GM04503 (cell line): ENCODE measurements at places on chromosomes 11 and 22.
A peak's percentile ranks its signal among the peaks of the same experiment; 100 is the strongest.

- no peak for DNase-seq
Observed at GRCh38 chr11:120563703-120564572, 52.4 kb downstream of the GRIK4 start.

DNA sequence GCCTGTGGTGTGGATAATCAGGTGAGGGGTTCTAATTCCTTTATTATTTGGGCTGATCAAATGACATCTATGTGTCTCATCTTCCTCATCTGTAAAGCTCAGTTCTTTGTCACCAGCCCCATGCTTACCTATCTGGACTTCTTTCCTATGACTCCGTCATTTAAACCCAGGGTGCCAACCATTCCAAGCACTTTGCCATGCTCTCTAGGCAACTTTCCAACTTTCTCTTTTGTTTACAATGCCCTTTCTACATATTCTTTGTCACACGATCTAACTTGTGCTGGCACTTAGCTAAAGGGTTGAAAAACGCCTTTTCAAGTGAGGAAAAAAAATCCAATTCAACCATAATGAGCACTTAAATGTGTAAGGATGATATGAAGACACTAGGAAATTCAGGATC lies 27.9 kb downstream of the EXPH5 start:
- DNase-seq = no peak

DNA sequence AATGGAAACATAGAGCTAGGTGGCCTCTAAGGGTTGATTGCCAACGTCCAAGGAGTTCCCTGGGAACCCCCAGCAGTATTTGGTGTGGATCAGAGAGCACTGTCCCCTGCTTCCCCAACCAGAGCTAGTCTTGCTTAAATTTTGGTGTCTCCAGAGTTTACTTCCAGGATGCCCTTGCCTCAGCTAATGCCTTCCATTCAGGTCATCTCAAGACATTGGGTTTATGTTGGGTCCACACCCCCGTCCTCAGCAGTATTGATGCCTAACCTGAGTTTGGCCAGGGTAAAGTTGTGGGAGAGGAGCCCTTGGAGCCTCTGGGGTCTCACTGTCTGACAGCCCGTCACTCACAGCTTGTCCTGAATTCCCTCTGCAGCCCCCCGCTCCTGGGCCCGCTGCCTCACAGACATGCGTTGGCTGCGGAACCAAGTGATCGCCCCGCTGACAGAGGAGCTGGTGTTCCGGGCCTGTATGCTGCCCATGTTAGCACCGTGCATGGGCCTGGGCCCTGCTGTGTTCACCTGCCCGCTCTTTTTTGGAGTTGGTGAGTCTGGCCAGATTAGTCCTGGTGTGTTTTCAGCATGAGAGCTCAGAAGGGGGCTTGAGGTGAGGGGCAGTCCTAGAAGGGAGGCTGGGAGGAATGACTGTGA lies 1.4 kb downstream of the RCE1 start:
- no peak for DNase-seq

DNA sequence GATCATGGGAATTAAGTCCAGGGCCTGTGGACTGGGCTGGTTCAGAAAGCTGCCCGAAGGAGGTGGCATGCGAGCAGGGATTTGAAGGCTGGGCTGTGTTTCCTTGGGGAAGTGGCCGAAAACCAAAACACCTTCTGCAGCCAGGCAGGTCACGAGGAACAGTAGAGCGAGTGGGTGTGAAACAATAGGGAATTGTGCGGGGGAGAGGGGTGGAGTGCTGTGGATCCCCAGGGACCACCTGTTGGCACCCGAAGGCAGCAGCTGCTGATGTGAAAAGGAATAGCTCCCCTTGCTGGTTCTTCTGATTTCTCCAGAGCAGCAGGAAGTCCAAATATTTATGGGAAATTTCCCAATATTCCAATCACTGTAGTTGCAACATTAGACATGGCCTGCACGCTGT lies 24.6 kb downstream of the TP53I11 start:
- DNase-seq = no peak

GRCh38 chr11:43648888-43649287 lies 31.6 kb upstream of the HSD17B12 start:
- DNase-seq = no peak

- no peak for DNase-seq
Observed at GRCh38 chr11:89293965-89294679, 116.4 kb downstream of the TYR start.

DNA sequence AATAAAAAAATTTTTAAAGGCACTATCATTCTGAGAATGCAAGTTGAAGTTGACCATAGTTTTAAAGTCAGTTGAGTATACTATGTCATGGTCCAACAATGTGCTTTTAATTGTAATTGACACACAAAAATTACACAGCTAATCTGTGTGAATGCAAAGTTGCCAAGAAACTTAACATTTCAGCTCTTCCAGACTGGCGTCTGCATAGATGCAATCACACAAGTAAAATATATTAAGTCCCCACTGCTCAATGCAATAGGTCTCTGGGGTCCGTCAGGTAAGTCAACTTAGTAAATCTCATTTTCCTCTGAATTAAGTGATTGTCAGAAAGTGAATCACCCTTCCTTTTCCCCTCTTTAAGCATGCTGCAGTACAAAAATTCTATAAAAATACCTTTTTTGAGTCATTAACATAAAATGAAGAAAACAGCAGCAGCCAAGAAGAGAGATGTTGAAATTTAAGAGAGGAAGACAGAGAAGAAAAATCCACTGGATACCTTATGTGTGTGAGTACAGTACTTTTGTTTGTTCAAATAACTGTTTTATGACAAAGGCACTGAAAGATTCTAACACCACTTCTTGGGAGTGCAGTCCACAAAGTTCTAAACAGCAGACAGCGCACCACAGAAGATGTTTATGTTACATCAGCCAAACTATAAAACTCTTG lies 5.1 kb downstream of the FZD4 start:
- no peak for DNase-seq

DNA sequence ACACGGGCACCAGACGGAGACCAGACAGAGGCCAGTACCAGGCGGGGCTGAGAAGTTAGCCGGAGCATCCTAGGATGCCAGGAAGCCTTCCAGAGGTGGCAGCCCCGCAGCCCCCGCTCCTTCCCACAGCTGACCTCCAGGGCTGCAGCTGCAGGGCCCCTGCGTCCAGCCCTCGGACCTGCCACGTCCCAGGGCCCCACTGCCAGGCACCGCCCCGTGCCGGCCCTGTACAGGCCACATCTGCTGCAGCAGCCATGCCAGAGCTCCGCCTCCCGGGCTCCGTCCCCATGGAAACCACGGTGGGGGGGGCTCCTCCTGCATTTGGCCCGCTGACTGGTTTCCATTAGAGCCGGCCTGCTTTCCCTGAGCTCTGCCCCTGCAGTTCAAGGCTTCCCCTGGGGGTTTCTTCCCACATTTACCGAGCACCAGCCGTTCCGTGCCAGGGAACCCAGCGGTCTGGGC lies 62.5 kb upstream of the PPARA start:
- DNase-seq = no peak

- no peak for DNase-seq
Observed at GRCh38 chr11:16956538-16957153, 57.6 kb downstream of the PLEKHA7 start.

GRCh38 chr22:29704528-29705285 lies 15.1 kb upstream of the CABP7 start:
- no peak for DNase-seq

DNA sequence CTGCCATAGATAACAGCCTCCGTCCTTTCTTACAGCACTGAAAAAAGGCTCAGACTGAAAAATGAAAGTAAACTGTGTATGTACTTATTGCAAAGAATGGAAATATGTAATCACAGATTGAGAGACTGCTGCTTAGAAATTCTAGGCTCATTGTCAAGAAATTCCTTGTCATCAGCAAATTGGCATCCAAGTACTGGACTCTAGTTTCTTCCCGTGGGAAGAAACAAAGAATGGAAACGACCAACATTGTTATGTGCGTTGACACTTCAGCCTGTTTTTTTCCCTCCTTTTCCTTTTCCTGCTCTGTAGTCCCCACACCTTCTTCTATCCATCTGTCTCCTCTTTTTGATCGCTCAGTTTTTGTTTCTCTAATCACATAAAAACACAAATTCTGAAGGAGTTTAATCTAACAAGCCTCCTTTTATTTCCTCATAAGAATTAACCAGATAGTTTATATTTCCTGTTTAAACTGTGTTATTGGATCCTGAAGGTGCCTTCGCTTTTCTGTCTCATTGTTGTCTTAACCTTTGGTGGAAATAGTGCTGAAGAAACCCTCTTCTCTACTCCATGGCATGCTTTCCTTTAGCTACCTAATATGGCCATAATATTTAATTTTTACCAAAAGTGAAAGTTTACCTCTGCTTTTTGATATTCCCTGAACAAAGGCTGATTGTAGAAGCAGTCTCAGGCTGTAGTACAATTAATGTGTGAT lies 20.0 kb upstream of the CASP12 start:
- DNase-seq = peak; percentile 80

- DNase-seq = no peak
Observed at GRCh38 chr11:37849706-37850105, 1251.7 kb upstream of the RAG2 start.

GRCh38 chr22:40236131-40236665 lies 58.5 kb downstream of the TNRC6B start:
- no peak for DNase-seq

DNA sequence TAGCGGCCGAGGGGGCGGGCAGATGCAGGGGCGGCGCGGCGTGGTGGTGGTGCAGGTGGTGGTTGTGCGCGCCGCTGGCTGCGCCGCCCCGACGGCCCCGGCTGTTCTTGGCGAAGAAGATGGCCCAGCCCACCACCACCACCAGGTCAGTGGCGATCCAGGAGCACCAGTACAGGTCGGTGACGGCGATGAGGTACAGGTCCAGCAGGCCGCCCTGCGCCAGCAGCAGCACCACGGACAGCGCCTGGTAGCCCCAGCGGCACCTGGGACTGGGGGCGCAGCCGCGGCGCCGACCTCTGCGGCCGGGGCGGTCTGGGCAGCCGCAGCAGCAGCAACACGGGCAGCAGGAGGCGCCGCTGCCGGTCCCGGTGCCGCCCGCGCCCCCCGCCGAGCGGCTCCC lies 879 bp downstream of the TMEM121B start:
- DNase-seq = no peak

DNA sequence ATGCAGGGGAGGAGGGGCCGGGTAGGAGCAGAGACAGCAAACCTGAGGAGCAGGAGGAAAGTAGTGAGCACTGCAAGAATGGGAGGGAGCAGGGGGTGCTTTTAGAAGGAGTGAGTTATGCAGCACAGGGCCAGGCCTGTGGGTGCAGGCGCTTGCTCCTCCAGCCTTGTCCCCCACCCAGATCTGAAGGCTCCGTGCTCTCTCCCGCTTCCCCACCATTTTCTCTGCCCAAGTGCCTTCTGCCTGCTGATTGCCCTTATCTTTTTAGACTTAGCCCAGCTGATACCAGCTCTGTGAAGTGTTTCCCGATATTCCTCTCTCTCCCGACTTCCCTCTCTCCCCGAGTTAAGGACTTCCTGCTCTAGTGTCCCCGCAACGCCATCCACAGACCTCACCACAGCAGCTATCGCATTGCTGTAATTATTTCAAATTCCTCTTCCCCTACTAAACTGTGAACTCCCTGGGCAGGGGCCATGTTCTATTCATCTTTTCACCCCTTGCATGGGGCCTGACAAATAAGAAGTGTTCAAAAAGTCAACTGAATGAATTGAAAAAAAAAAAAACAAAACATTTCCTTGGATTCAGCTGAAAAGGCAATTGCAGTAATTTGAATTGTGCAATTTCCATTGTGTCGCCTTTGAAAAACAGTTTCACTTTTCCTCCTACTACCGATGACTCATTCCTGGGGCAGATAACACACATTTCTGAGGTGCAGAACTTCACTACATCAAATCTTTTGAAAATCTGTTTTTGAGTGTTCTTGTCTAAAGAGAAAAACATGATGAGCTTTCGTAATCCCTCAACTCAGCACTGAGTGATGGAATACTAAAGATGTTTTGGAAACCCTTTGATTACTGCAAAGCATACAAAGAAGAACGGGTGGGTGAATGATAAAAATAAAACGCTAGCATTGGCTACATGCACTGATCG lies 69.7 kb upstream of the BMAL1 start:
- DNase-seq = peak; percentile 77

DNA sequence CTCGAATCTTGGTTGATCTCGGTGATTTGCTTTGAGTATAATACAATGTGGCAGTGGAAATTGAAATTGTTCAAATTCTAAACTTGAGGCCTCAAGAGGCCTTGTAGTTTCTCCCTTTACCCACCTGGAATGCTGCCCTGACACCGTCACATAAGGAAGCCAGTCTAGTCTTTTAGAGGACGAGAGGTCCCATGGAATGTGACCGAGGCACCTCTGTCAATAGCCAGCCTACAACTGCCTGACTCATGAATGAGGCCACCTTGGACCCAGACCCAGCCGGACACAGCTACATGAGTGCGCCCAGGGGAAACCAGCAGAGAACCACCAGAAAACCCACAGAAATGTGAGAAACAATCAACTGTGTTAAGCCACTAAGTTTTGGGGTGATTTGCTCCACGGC lies 52.5 kb downstream of the RPL27A start:
- no peak for DNase-seq

DNA sequence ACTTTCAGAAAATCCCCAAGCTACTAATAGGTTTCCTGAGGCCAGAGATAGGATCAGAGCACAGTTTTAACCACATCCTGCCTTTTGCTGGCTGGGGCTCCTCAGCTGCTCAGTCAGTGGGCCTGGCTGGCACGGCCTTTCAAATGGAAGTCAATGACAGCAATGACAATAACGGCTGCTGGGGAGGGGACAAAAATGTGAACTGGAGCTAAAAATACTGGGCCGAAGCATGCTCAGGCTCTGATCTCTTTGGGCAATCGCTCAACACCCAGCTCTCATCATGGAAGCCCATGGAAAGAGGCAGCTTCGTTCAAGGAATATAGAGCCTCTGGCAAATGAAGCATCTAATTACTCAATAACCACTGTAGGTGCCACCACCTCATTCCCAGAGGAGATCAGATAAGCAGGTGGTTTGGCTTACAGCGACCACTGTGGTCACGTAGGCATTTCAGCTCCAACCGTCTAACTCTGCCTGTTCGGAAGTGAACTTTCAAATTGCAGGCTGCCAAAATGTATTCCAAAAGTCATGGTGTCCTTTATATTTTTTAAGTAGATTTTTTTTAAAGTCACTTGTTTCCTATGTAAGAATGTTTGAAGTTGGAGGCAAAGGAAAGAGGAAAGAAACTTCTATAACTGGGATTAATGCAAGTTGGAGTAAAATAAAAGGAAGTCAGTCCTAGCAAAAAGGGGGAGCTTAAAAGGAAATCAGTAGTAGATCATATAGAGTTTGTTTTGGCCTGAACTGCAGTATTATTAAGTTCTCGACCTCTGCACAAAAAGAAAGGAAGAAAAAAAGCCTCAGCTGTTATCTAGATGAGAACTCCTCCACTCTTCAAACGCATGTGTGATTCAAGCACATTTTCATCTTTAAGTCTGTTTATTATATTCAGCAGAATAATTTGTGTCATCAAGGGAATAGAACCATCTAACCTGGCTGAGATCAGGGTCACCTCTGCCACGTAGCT lies 14.1 kb downstream of the WT1 start:
- no peak for DNase-seq
